Caco-2 (cell line): ENCODE measurements at places on chromosomes 1 and 21.

DNA sequence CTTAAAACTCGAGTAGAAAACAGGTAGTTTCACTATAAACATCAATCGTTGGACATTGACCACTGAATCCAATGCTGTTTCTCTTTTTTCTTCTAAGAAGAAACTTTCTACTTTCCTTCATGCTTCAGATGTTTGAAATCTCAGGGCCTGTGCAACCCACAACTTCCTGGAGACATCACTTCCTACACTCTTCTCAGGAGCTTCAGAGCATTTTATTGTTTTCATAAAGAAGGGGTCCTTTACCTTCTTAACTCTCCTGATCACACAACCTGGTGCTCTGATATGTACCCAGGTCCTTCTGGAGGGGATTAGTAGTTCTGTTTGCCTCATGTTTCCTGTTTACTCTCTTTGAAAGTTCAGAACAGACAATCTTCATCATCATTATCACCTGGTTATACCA lies 113.0 kb upstream of the VAV3 start:
- DNase-seq = no peak

DNA sequence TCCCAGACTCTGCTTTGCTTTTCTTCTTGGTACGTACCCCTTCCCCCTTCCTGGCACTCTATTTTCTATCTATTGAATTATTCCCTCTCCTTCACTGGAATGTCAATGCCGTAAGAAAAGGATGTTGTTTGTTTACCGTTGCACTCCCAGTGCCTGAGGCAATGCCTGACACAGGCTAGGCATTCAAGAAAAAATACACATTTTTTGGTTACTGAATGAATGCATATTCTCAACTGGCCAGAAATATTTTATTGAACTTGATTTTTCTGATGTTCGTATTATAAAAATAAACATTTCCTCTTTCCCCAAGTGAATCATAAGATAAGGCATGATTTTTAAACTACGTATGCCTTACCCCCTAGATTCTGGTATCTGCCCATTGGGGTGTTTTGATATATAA lies 41.2 kb downstream of the GNG12 start:
- no peak for DNase-seq

DNA sequence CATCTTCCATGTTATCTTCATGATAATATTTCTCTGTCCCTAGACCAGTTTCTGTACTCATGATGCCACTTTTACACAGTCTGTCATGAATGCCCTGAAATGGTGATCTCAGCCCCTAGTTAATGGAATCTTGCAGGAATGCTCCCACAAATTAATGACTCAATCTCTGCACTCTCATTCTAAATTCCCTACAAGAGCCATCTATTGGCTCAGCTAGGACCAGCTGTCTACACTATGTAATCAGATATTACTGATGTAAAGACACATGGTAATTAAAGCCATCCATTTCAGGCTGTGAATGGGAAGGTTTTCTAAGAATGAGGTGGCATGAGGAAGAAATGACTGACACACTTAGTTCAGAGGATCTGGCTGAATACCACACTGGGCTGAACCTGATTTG lies 199.1 kb upstream of the KCND3 start:
- no peak for DNase-seq

- DNase-seq = no peak
These were observed 15.9 kb upstream of the CD58 start for GRCh38 chr1:116586741-116587143.

DNA sequence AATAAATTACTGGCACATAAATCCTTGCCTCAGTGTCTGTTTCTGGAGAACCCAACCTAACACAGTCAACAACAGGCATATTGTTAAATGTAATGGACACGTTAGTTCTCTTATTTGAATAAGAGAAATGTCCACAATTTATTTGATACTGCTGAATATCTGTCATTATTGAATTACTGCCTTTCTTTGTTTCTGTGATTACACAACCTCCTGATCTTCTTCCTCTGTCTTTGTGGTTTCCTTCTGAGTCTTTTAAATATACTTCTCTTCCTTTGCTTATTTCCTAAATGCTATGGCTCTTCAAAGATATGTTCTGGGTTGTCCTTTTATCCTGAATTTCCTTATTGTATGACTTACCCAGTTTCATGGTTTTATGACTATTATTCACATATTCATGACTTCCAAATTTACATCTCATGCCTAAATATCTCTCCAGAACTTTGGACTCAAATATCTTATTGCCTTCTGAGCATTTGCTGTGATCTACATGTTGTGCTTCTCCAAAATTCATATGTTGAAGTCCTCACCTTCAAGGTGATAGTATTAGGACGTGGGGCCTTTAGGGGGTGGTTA lies 39.9 kb downstream of the MSH4 start:
- no peak for DNase-seq

DNA sequence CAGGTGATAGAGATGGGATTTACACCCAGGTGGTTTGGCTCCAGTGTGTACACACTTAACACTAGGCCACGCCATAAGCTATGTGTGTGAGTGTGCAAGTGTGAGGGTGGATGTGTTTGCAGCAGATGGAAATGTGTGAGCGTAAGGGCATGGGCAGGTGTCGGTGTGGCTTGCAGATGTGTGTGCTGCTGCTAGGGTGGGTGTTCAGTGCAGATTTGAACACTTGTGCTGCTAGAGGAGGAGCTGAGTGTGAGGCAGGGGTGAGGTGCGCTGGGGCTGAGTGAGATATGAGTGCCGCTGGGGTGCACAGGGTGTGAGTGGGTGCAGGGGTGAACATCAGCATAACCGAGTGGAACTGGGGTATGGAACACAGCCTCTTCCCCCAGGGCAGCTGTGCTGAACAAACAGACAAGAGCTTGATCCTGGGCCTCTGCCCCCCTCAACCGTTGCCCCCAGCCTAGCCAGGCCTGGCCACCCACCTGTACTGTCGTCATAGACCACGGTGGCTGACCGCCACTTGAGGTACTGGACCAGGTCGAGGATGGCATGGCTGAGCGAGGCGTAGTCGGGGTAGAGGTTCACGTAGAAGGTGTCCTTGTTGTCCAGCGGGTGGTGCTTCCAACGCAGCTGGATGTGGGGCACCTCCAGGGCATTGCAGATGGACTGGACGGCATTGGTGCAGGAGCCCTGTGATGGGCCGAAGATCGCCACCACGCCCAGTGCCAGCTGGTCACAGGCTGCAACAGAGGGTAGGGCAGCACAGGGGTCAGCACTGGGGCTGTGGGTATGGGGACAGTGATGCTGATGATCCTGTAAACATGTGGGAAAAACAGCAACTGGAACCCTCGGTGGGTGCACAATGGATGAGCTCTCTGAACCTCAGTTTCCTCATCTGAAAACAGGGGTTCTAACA lies 153.9 kb downstream of the GRIK3 start:
- no peak for DNase-seq

GRCh38 chr1:162701286-162701685 lies 69.0 kb downstream of the DDR2 start:
- no peak for DNase-seq

- no peak for DNase-seq
These were observed 430.8 kb downstream of the DISC1 start for GRCh38 chr1:232057217-232057895.

DNA sequence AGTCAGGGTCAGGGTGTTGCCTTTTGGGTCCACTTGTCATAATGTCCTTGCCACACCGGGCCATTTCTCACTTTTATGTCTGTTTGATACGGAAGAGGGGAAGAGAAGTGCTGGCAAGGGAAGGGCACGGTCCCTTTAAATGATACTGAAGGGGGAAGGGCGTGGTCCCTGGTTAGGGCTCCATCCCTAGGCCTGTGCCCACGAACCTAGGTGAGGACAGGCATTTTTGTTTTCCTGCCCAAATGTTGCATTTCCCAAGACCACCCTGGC lies 25.2 kb downstream of the B3GALT5 start:
- no peak for DNase-seq

- no peak for DNase-seq
These were observed 33.9 kb downstream of the TMEM51 start for GRCh38 chr1:15187175-15188129.

- DNase-seq = no peak
These were observed 7.1 kb upstream of the OR10K1 start for GRCh38 chr1:158454537-158454936.

DNA sequence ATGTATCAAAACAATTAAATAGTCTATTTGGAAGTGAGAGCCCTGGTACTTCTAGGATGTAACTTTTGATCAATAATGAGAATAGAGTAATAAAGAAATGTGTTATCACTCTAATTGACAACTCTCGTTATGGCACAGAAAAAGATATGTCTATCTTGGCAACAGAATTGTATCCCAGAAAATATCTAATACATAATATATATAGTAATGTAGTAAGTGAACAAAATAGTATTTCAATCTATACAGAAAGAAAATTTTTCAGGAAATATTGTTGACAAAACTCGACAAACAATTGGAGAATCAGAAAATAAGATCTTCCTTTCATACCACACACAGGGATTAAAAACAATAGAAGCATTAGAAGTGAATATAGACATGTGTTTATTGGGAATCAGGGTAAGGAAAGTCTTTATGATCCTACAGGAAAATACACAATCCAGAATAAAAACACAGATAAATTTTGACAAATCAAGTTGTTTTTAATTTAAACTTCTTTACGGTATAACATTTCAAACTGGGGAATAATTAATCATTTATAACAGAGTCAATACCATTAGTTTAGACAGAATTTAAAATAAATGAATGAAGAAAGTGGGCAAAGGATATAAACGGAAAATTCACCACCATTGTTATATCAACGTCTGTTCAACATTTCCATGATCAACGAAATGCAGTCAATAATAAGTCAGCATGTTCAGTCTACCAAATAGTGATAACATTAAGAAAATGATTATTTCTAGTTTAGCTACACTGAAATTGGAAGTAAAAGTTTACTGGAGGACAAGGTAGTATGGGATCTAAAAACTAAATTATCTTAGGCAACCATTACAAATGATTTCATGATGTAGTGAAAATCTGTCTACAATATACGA lies 1526.5 kb upstream of the TPTE start:
- DNase-seq = no peak

GRCh38 chr1:54212872-54213271 lies 12.9 kb downstream of the MRPL37 start:
- no peak for DNase-seq

DNA sequence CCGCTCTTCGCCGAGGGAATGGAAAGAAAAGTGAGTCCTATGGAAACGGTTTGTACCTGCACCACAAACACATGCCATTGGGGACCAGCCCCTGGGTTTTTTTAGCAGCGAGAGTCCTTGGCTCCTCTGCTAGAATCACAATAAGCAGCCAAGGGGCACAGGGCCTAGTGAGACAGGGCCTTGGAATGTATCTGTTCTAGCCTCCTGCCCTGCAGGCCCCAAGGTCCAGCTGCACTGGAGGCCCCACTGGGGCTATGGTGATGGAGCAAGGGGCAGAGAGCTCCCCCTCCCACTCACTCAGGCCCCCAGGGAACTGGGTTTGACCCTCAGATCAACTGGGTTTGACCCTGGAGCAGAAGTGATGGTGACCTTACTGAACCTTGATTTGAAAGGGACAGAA lies 14.4 kb downstream of the SHISA4 start:
- no peak for DNase-seq

DNA sequence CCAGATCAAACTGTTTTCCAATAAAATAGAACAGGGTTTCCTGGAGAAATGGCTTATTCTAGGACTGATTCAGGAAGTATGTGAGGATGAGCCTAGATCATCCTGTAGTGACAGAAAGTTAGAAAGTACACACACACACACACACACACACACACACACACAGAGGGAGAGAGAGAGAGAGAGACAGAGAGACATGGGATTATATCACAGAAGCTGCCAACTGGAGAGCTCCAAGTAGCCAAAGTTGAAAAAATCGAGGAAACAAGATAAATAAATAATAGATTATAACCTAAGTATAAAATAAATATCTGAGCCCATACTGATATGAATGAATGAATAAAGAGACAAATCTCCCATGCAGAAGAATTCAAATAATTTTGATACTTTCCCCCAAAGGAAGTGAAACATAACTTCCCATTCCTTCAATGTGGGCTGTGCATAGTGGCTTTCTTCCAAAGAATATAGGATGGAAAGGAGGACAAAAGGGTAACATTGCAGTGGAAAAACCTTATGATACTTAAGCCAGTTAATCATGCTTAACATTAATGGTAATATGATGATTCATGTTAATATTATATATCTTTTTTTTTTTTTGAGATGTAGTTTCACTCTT lies 171.6 kb downstream of the NTPCR start:
- no peak for DNase-seq

GRCh38 chr1:53888681-53889080 lies 916 bp downstream of the YIPF1 start:
- DNase-seq = no peak

DNA sequence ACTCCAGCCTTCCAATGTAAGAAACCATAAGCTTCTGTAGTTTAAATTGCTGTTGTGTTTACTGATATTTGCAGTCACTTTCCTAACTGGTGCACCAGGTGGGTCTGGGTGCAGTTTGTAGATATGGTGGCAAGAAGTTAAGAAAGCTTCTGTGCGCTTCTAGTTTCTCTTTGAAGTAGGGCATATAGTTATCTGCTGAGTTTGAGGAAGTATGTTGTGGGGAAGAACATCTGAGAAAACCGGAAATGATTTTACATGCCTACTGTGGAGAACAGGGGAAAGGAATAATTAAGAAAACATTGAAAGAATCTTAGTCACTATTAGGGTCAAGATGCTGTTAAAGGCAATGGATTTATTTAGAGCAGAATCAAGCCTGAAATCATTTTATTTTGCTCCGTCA lies 14.9 kb upstream of the SLC44A5 start:
- no peak for DNase-seq

- no peak for DNase-seq
These were observed 4.0 kb downstream of the JUN start for GRCh38 chr1:58779801-58780382.

- no peak for DNase-seq
These were observed 18.5 kb upstream of the CYYR1 start for GRCh38 chr21:26591543-26591942.

- DNase-seq = no peak
These were observed 5.8 kb downstream of the PLA2G2A start for GRCh38 chr1:19973616-19974015.

DNA sequence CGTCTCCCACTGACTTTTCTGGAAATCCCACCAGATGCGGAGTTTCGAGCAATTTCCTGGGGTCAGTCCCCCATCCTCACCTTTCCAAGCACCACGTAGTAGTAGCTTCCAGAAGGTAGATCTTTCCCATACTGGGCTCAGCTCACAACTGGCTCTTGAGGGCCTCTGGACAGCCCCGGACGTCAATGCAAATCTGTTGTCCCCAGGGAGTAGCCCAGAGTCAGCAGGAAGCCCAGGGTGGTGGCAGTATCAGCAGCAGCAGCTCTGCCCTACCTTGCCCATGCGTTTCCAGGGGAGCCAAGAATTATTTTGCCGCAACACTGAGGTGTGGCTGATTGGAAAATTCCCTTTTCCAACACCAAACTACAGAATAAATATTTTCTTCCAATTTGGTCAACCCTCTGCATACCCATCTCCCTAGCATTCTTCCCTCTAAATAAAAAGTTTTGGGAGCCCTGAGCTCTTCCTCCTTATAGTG lies 70.3 kb downstream of the CD46 start:
- no peak for DNase-seq

DNA sequence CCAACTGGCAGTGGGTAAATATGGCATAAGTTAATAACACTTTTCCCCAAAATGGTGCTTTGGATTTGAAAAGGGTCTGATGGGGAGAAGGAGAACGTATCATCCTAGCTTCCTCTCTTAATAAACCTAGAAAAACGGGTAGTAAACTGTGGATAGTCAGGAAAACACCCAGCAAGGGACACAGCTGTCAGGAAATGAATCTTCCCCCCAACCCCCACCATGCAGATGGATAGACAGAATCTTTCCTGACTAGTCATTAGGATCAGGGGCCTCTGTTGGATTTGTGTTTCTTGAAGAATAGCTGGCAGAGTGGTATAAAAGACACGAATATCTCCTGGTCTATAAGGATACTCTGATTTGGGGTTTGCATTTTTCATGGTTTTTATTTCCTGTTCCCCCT lies 22.5 kb upstream of the LAX1 start:
- no peak for DNase-seq

- no peak for DNase-seq
These were observed 8.3 kb upstream of the KCNAB2 start for GRCh38 chr1:6037338-6037762.
